ENCODE measurements at places on chromosomes 1 and 21. TPM values are rescaled to one million over a fixed set of nuclear protein-coding genes. Genes with fewer than 3 reads are reported as not detected.

- H3K4me1 ChIP-seq = peaks cover 31% of the 10 kb centered on the region
- H3K27me3 ChIP-seq = peaks cover 15% of the 10 kb centered on the region
- H3K4me3 ChIP-seq = no peak overlapping the region
- H3K36me3 ChIP-seq = peaks cover 8% of the 10 kb centered on the region
- DNase-seq = no peak
Measured at GRCh38 chr1:24639881-24640280, 3.2 kb upstream of the SRRM1 start.

- peak overlapping the region; percentile 99 for H3K27ac ChIP-seq
- no peaks in the 10 kb centered on the region for H3K27me3 ChIP-seq
- peak; percentile 77 for DNase-seq
- H3K36me3 ChIP-seq = peaks cover 22% of the 10 kb centered on the region
- H3K4me3 ChIP-seq = peak overlapping the region; percentile 94
- H3K4me1 ChIP-seq = peaks cover 88% of the 10 kb centered on the region
Measured at GRCh38 chr1:26786437-26787380, 1.0 kb upstream of the PIGV start.

The SELENOF gene
- 141 TPM for total RNA-seq

The FAM151A gene
- total RNA-seq = not detected

- no peak for DNase-seq
- peak overlapping the region; percentile 64 for H3K4me3 ChIP-seq
- H3K36me3 ChIP-seq = peaks cover 6% of the 10 kb centered on the region
- H3K27me3 ChIP-seq = no peaks in the 10 kb centered on the region
Measured at GRCh38 chr21:34836103-34836932, 167.5 kb downstream of the CLIC6 start.

The RCAN1 gene
- 11.5 TPM for total RNA-seq

GRCh38 chr1:181033128-181033798 is 520 bp upstream of the MR1 start:
- H3K27ac ChIP-seq = peak overlapping the region; percentile 99
- DNase-seq = no peak
- H3K4me3 ChIP-seq = peak overlapping the region; percentile 94
- H3K27me3 ChIP-seq = peaks cover under 1% of the 10 kb centered on the region
- peaks cover 6% of the 10 kb centered on the region for H3K36me3 ChIP-seq

GRCh38 chr21:35438643-35439404 is 389.7 kb upstream of the RUNX1 start:
- H3K27ac ChIP-seq = peak overlapping the region; percentile 65
- no peak for DNase-seq
- H3K4me3 ChIP-seq = peak overlapping the region; percentile 2

DNA sequence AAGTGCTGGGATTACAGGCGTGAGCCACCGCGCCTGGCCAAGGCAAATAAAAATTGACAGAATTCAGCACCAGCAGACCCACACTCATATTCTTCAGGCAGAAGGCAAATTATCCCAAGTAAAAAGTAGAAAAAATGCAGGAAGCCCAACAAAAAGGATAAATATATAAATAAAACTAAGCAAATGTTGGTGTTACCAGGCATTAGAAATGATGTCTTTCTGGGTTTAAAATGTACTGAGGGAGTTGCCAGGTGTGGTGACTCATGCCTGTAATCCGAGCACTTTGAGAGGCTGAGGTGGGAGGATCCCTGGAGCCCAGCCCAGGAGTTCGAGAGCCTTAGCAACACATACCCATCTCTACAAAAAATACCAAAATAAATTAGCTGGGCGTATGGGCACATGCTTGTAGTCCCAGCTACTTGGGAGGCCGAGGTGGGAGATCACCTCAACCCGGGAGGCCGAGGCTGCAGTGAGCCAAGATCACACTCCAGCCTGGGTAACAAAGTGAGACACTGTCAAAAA is 6.3 kb downstream of the INTS11 start:
- H3K27me3 ChIP-seq = no peaks in the 10 kb centered on the region
- H3K27ac ChIP-seq = no peak overlapping the region
- H3K36me3 ChIP-seq = no peaks in the 10 kb centered on the region

- peaks cover 5% of the 10 kb centered on the region for H3K4me1 ChIP-seq
- H3K4me3 ChIP-seq = no peak overlapping the region
- H3K27ac ChIP-seq = no peak overlapping the region
- no peak for DNase-seq
Measured at GRCh38 chr1:218472885-218473284, 127.7 kb downstream of the TGFB2 start.

DNA sequence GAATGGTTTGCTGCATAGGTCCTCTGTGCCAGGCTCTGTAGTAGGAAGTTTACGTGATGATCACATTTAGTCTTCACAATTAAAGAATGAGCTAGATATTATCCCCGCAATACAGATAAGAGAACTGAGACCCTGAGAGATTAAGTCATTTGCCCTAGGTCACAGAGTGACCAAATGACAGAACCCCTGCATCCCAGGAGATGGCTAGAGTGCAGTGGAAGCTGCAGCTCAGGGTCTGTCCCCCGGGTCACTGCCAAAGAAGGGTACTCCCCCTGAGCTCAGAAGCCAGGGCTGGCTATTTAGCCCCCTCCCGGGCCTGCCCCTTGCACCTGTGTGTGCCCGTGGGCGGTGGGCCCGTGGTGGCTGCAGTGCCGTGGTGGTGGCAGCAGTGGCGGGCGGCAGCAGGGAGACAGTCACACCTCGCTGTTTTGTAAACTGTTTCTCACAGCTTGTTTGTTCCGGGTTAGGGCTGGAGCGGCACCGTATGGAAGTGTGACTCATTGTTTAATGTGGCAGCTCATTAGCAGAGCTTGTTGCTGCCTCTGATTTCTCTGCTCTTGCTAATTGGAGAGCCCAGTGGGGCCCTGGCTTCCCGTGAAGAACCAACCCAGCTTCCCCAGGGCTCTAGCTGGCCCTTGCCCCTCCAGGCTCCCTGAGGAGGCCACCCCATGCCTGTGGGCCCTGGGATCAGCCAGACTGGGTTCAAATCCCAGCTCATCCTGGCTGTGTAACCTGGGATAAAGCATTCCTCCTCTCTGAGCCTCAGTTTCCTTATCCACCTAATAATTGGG is 19.3 kb upstream of the FOXO6 start:
- H3K36me3 ChIP-seq = peaks cover 12% of the 10 kb centered on the region
- peaks cover 28% of the 10 kb centered on the region for H3K27me3 ChIP-seq
- H3K4me1 ChIP-seq = peaks cover 34% of the 10 kb centered on the region

DNA sequence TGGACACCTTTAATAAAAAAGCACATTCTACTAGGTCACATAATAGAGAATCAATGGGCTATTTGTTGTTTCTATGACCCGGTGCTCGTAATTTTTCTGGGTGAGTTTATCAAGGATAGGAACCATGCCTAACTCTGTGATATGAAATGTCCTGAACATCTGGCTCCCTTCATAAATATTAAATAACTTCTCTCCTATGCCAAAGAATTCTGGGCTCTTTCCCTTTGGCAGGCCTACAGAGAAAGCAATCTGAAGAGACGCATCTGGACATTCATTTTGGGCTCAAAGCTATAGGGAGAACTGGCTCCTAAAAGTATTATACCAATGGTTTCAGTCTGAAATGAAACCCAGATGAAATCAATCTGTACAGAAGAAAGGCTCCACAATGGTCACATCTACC is 38.8 kb upstream of the ANGPTL7 start:
- H3K27ac ChIP-seq = no peak overlapping the region
- H3K36me3 ChIP-seq = peaks cover 7% of the 10 kb centered on the region
- no peaks in the 10 kb centered on the region for H3K4me1 ChIP-seq
- H3K27me3 ChIP-seq = no peaks in the 10 kb centered on the region

GRCh38 chr1:46793126-46793525 is 5.7 kb upstream of the CYP4B1 start:
- H3K4me3 ChIP-seq = no peak overlapping the region
- H3K4me1 ChIP-seq = no peaks in the 10 kb centered on the region
- H3K27ac ChIP-seq = no peak overlapping the region
- H3K27me3 ChIP-seq = peaks cover 27% of the 10 kb centered on the region

- H3K4me3 ChIP-seq = no peak overlapping the region
- no peak for DNase-seq
- H3K27ac ChIP-seq = no peak overlapping the region
- peaks cover 4% of the 10 kb centered on the region for H3K27me3 ChIP-seq
- no peaks in the 10 kb centered on the region for H3K36me3 ChIP-seq
Measured at GRCh38 chr1:205920861-205921569, 22.2 kb downstream of the SLC26A9 start.

DNA sequence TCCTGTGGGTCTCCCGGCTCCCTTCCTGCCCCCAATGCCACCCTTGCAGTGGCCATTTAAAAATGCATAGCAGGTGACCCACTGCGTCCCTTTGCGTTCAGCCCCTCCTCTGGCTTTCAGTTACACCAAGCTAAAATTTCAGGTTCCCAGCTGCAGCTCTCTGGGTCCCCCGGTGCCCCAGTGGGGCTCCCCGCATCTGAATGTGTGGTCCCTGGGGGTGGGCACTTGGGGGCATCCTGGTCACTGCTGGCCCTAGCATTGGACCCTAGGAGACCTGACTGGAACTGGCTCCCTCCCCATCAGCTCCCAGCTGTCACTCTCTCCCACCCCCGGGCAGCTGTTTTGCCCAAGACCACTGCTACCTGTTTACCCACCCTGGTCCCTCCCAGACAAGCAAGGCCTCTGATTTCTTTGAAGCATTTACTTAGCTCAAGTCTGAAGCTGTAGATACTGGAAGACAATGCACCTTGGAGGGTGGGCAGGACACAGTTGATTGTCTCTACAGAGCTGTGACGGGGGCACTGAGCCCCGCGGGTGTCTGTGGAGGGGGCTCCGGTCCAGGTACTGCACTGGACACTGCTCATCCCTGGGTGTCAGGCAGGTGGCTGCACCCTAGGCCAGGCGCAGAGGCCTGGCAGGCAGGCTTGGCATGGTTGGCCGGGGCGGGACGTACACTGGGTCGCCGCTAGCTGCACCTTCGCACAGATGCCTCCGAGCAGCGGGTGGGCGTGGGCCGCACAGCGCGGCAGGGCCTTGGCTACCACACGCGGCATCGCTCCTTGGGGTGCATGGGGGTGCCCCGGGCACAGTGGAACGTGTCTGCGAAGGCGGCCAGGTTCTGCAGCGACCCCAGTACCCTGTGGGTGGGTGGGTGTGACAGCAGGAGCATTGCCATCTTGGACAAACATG is 3.9 kb downstream of the PRXL2B start:
- peak; percentile 48 for DNase-seq
- no peak overlapping the region for H3K27ac ChIP-seq
- H3K4me1 ChIP-seq = no peaks in the 10 kb centered on the region
- H3K4me3 ChIP-seq = no peak overlapping the region

GRCh38 chr1:109543283-109543987 is 3.8 kb downstream of the GPR61 start:
- no peaks in the 10 kb centered on the region for H3K27me3 ChIP-seq
- no peak for DNase-seq
- no peak overlapping the region for H3K27ac ChIP-seq
- no peak overlapping the region for H3K4me3 ChIP-seq
- peaks cover 15% of the 10 kb centered on the region for H3K4me1 ChIP-seq
- peaks cover 5% of the 10 kb centered on the region for H3K36me3 ChIP-seq

DNA sequence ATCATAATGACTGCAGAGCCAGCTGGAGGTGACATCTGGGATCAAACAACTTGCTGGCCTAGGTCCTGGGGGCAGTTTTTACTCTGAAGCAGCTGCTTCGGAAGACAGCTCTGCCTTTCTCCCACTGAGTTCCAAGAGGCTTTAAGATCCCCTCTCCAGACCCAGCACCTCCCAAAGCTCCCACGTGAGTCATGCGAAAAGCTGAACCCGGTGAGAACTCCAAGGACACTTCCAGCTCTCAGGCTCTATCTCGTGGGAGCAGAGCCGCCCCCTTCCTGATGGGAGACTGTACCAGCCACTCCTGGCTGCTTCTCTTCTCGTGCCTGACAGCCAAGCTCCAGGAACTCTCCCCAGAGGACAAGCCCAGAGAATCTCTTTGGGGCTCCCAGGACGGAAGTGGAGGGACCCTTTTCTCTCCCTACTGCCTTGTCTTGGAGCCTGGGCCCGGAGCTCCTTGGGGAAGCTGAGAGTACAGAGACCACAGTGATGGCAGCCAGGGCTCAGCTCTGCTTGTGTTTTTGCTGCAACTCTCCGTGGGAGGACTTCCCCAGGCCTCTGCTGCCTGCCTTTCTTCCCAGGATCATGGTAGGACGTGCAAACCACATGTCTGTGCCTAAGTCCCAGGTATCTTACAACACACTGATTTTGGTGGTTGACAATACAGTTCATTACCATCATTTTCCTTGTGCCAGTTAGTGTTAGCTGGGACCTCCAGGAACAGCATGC is 40.6 kb downstream of the STUM start:
- no peaks in the 10 kb centered on the region for H3K4me1 ChIP-seq
- H3K4me3 ChIP-seq = no peak overlapping the region
- no peak overlapping the region for H3K27ac ChIP-seq
- no peak for DNase-seq

The ITLN2 gene
- total RNA-seq = not detected

The MAP10 gene
- 2.8 TPM for total RNA-seq

GRCh38 chr1:83766241-83766691 is 232.7 kb downstream of the TTLL7 start:
- H3K4me3 ChIP-seq = no peak overlapping the region
- DNase-seq = no peak
- no peak overlapping the region for H3K27ac ChIP-seq
- no peaks in the 10 kb centered on the region for H3K4me1 ChIP-seq

GRCh38 chr1:111732718-111733117 is 6.5 kb downstream of the INKA2 start:
- peaks cover 5% of the 10 kb centered on the region for H3K4me1 ChIP-seq
- no peak for DNase-seq
- H3K27ac ChIP-seq = no peak overlapping the region
- no peak overlapping the region for H3K4me3 ChIP-seq
- H3K36me3 ChIP-seq = no peaks in the 10 kb centered on the region
- peaks cover 6% of the 10 kb centered on the region for H3K27me3 ChIP-seq

The SDF4 gene
- total RNA-seq = 251 TPM

- peak; percentile 44 for DNase-seq
- peaks cover 3% of the 10 kb centered on the region for H3K4me1 ChIP-seq
- peaks cover 17% of the 10 kb centered on the region for H3K27me3 ChIP-seq
- no peak overlapping the region for H3K4me3 ChIP-seq
- no peaks in the 10 kb centered on the region for H3K36me3 ChIP-seq
- no peak overlapping the region for H3K27ac ChIP-seq
Measured at GRCh38 chr1:2987773-2988172, 33.5 kb upstream of the ACTRT2 start.

GRCh38 chr1:195019385-195019784 is 1588.9 kb downstream of the KCNT2 start:
- H3K27me3 ChIP-seq = no peaks in the 10 kb centered on the region
- no peaks in the 10 kb centered on the region for H3K4me1 ChIP-seq
- H3K4me3 ChIP-seq = no peak overlapping the region

DNA sequence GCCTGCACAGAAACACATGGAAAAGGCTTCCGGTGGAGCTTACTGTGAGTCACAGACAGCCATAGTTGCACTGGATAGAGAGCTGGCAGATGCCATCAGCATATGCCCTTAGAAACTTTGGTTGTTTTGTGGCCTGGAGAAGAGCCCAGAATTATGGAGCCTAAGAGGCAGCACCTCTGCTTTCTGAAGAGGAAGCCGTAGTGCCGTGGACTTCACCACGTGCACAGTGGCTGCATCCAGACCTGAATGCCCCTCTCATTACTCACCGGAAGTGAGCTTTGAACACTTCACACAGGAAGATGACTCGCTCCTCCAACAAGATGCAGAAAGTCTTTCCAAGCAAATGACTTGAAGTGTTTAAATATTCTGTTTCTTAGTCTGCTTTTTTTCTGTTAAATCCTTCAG is 28.4 kb downstream of the JUN start:
- peak; percentile 89 for DNase-seq
- H3K4me3 ChIP-seq = peak overlapping the region; percentile 81
- H3K27ac ChIP-seq = peak overlapping the region; percentile 85
- H3K36me3 ChIP-seq = no peaks in the 10 kb centered on the region

Data from natural killer cell treated with Interleukin-12 subunit alpha and Interleukin-12 subunit beta and Interleukin-15 and Interleukin-18, amount 100 ng/mL, for 72 hours (primary cell).